ENCODE measurements at places on chromosomes 16 and 17.

- DNase-seq: peak; percentile 74
Measured at GRCh38 chr16:89922477-89922883, 662 bp upstream of the TUBB3 start.

- peak; percentile 73 for DNase-seq
Measured at GRCh38 chr16:85554889-85555718, 58.0 kb upstream of the GSE1 start.

- DNase-seq: peak; percentile 29
Measured at GRCh38 chr17:49337884-49338283, 24.2 kb downstream of the ZNF652 start.

- DNase-seq: no peak
Measured at GRCh38 chr17:68522266-68522665, 10.0 kb downstream of the PRKAR1A start.
